ENCODE measurements at places on chromosomes 1 and 21.

GRCh38 chr1:211196880-211197279, 62.3 kb upstream of the RCOR3 start:
- no peak for DNase-seq

- no peak for DNase-seq
These were observed at the start of gene CR1L for GRCh38 chr1:207644852-207645634. TSS of gene CR1L (plus strand) at chr1:207645133. CDS start at chr1:207645234, 101 bp downstream.

DNA sequence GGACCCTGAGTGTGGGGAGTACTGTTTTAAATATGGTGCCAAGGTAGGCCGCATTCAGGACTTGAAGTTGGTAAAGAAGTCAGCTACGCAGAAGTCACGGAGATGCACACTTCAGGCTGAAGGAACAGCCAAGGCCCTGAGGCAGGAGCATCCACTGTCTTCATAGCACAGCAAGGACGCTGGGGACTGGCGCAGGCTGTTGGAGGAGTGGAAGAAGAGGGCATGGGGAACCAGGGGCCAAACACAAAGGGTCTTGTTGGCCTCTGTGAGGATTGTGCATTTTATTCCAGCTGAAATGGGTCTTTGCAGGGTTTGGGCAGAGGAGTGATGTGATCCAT, 16.6 kb downstream of the DNAJC16 start:
- DNase-seq: no peak

- no peak for DNase-seq
These were observed 15.4 kb upstream of the BTG2 start for GRCh38 chr1:203289982-203290260.

DNA sequence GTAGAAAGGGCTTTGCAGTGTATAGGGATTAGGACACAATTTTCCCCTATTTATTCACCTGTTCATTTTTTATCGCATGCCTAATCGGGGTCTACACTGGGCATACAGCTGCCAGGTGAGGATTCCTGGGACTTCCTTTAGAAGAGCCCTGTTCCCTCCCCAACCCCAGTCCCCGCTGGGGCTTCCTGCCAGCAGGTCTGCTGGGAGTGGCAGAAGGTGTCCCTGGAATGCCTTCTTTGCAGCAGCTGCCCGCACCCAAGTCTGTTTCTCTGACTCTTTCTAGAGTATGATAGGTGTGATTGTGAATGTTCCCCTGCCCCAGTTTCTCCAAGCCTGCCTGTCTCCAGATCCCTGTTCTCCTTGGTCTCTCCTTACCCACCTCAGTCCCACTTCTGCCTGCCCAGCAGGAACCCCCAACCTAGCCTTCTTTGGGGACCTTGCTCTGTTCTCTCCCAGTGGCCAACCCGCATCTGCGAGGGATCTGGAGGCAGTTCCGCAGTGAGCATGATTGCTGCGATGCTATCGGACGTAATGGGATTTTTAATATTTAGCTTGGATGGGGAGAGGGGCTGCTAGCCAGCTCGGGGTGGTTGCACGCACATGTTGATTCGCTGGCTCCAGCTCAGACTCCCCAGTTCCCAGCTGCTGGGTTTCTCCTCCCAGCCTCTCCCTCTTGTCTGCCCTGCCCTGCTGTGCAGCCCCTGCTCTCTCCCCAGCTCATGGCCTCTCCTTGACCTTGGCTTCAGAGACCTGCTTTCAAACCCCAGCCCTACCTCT, 79.8 kb downstream of the EPHB2 start:
- DNase-seq: no peak

Data from NCI-H526 treated with DMSO at 0.1 percent for 48 hours (cell line).